ENCODE measurements at places on chromosomes 1 and 21.

- peak; percentile 15 for DNase-seq
Measured at GRCh38 chr21:25881524-25882376, 147.0 kb downstream of the GABPA start.

GRCh38 chr1:180933141-180933540 lies 20.4 kb downstream of the KIAA1614 start:
- no peak for DNase-seq

DNA sequence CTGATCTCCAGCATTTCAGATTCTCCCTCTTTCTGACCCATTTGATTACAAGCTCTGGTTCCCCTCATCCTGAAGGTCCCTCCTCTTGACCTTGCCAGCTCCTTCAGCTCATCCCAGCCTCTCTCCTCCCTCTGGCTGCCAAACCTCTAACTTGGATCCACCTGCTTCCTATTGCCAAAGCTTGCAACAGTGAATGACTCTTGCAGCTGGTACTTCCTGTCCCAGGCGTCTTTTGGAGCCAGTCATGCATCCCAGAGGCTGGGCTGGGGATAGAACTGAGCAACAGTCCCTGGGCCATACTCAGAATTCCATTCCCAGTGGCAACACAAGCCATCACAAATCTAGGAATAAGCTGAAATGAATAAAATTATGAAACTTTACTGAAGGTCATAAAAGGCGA lies 27.7 kb upstream of the SPOCD1 start:
- DNase-seq = peak; percentile 61

DNA sequence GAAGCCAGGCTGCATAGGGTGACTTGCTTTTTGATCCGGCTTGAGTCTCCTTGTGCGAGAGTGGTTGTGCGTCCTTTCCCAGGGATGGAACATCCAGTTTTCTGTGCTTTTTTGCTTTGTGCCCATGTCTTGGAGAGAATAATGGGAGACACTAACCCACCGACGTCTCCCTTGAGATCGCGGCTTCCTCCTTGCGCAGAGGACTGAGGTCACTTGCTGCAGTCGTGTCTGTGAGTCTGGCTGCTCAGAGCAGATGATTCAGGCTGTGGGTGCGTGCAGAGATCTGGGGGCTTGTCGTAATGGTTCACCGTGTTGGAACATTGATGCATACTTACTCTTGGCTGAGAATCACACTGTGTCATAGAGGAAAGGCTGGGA lies 164.5 kb upstream of the CACNA1E start:
- no peak for DNase-seq

DNA sequence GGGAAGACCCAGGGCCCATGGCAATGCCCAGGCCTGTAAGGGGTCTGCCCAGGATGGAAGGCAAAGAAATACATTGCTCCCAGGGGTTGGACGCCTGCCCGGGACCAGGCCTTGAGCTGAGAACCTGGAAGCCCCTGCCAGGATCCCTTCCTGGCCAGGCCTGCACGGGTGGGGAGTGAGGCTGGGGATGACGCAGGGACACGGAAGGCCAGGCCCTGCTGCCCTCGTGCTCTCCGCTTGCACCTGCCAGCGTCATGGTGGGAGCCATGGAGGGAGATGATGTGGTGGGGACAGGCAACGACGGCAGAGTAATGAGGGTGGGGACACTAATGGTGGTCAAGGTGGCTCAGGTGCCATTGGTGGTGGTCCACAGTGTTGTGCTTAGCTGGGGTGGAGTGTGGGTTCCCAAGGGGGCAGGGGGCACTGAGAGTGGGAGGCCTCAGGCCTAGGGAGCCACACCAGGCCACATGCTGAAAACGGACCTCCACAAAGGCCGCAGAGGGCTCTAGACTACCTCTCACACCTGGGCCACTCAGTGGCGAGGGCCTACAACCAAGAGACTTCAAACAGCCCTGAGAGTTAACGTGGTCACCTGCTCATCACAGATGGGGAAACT lies 4.3 kb downstream of the HES3 start:
- DNase-seq = no peak

- DNase-seq = no peak
Measured at GRCh38 chr21:44540741-44541288, 820 bp upstream of the KRTAP10-1 start.

DNA sequence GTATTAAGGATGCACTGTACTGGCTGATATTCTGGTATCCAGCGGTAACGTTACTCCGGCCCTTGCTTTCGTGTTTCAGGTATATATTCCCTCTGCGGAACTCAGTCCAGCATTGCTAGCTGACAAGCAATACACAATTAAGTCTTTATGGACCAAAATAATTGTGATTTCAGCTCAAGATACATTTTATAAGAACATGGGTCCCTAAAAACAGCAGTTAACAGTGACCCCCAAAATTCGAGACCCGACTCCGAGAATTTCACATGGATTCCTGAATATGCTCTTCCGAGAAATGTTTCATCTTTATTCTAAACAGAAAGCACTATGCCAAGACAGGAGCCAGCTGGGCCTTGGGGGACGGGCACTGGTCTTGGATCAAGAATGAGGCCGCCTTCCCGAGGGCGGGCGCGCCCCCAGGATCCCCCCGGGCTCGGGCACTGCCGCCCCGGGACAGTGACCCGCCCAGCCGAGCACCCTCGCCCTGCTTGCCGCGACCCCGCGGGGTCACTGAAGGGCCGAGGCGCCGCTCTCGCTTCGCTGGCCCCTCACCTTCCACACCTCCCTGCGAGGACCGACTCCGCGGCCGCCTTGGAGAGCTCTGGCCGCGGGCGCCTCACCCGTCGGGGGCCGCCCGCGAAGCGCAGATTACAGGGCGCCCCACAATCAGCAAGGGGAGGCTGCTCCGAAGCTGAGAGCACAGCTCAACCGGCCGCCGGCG lies 610 bp downstream of the SCYL3 start:
- no peak for DNase-seq

DNA sequence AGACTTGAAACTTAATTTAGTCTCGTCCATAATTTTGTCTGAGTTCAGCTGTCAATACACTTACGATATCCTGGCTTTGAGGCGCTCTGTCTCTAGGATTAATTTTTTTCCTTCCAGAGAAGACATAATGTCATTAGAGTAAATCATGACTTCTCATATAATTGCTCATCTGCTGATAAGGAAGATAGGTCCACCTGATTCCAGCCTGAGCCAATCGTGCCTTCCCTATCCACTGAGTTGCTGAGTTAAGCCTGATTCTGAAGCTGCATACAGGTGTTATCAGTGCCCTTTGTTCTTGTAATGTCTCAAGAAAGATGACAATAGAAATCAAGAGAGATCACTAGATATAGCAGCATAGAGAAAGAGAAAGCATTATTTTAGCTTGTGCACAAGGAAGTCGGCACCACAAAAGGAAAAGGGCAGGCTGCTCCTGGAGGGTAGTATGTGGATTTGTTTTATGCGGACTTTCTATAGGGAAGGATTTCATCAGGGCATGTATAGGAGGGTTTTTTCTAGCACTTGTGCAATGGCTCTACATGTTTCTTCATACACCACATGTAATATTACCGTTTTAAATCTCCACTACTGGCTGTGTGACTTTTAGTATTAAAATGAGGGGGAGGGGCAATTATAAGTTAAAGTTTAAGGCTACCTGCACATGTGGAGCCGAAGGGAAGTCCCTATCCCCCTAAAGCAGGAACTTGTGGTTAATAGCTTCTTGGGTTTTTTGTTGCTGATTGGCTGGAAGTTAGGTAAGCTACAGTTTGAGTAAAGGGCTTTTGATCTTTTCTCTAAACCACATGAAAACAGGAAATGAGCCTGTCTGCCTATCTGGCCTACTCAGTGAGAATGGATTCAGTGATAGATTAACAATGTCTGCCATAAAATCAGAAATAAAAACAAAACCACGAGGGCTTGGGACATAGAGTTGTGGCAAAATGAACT lies 133.4 kb downstream of the PLPPR5 start:
- no peak for DNase-seq

DNA sequence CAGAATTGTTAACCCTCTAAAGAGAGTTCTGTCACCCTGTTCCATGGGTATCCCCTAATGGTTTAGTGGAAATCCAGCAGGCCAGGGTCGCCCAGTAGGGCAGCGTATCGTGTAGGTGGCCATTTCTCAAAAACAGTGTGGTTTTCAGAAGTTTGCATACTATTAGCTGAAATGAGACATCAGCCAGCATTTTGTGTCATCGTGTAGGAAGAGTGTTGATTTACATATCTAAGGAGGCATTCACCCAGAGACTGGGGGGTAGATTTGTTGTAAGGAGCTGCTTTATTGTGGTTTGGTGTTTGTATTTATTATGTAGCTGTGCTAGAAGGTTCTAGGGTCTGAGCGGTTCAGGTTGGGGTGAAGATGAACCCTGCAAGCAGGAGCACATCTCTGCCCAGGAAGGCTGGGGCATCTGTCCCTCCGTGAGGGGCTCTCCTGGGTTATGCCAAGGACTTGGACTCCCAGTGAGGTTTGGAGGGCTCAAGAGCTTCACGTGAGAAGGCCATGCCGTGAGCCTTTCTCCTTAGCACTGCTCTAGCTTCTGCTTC lies 174.4 kb downstream of the PGBD5 start:
- no peak for DNase-seq

Data from AG09319 (cell line).